ENCODE measurements at places on chromosomes 16 and 17.
A peak's percentile ranks its signal among the peaks of the same experiment; 100 is the strongest.

- DNase-seq = peak; percentile 81
These were observed 806 bp upstream of the CYB561 start for GRCh38 chr17:63446753-63447470.

- no peak for DNase-seq
These were observed 6.8 kb downstream of the ZNF750 start for GRCh38 chr17:82832881-82833475.

GRCh38 chr16:25827709-25828108 is 135.9 kb downstream of the HS3ST4 start:
- DNase-seq = no peak

GRCh38 chr17:68320943-68321555 is 29.8 kb downstream of the ARSG start:
- no peak for DNase-seq

- no peak for DNase-seq
These were observed 27.0 kb downstream of the RSL1D1 start for GRCh38 chr16:11824362-11824761.

GRCh38 chr17:9549215-9549614 is 26.4 kb downstream of the STX8 start:
- no peak for DNase-seq

- DNase-seq = no peak
These were observed 44.5 kb upstream of the TOX3 start for GRCh38 chr16:52591471-52591870.

DNA sequence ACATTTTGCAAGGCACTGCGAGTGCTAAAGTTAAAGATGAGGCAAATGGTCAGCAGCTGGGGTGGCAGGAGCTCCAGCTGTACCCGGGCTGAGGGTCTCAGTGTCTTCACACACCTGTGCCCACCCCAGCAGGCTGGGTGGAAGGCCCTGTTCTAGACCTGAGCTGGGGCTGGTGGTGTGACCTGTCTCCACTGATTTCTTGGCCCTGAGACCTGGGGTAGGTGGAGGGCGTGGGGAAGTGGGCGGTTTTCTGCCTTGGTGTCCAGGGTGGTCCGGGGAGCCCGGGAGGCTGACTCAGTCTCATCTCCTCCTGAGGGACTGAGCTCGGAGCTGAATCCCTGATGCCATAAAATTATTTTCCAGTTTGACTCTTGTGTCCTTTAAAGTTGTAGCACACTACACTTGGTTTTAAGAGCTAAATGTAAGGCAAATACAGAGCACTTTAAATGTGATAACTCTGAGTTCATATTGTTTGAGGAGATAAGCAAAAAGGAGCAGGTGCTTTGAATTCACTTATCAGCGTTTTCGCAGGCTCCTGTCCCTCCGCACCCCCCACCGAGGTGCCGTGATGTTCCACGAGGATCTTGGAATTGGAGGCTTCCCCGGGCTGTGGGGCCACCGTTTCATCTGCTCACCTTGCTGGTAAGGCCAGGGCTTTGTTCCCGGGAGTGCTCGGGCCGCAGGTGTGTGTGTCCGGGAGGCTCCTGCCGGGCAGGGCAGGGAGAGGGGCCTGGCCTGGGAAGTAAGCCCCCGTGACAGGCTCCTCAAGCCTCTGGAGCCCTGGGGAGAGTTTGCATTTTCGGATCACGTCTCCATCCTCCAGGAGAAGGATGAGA is 117.0 kb downstream of the AATF start:
- DNase-seq = no peak

DNA sequence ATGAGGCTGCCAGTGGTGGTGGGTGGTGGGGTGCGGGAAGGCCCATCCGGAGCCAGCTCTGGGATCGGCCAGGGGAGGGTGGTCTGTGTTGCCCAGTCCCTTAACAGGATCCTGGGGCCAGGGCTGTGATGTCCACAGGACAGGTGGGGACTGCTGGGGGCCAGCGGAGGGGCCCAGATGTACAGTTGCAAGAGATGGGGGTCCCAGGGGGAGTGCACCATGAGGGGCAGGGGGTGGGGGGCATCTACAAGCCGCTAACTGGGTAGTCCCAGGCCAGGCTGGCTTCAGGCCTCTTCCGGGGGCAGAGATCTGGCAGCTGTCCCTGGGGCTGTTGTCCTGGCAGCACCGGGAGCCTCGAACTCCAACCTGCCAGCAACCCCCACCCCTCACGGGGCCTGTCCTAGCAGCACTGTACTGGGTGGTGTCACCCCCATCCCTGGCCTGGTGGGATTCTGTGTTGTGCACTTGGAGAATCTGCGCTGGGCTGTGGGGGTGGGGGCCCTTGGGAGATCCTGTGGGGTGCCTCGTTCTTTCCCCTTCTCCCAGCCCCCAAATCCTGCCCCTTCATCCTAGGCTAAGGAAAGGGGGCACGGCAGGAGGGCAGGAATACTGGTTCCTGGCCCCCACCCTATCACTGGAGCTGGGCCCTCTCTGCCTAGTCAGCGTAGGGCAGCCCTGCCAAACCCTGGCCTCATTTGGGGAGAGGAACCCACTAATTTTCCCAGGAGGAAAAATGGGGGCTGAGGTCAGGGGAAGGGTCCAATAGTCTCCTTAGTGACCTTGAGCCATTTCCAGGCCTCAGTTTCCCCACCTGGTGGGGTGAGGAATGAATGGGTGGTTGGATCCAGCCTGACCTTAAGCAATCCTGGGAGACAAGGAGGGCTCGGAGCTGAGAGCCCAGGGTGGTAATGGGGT is 1.4 kb downstream of the MTSS2 start:
- DNase-seq = no peak

GRCh38 chr16:77211880-77212740 is 12.9 kb downstream of the SYCE1L start:
- DNase-seq = peak; percentile 91

- DNase-seq = no peak
These were observed 173.6 kb downstream of the PRKCA start for GRCh38 chr17:66476014-66476413.

GRCh38 chr16:66166490-66166889 is 200.0 kb upstream of the CDH5 start:
- no peak for DNase-seq

GRCh38 chr17:71870546-71870862 is 250.3 kb upstream of the SOX9 start:
- peak; percentile 85 for DNase-seq

GRCh38 chr17:61245706-61246135 is 153.9 kb upstream of the TBX2 start:
- DNase-seq = no peak

GRCh38 chr16:46612121-46612520 is 9.1 kb downstream of the SHCBP1 start:
- no peak for DNase-seq

- no peak for DNase-seq
These were observed 43.2 kb upstream of the FOXJ1 start for GRCh38 chr17:76184290-76184689.

DNA sequence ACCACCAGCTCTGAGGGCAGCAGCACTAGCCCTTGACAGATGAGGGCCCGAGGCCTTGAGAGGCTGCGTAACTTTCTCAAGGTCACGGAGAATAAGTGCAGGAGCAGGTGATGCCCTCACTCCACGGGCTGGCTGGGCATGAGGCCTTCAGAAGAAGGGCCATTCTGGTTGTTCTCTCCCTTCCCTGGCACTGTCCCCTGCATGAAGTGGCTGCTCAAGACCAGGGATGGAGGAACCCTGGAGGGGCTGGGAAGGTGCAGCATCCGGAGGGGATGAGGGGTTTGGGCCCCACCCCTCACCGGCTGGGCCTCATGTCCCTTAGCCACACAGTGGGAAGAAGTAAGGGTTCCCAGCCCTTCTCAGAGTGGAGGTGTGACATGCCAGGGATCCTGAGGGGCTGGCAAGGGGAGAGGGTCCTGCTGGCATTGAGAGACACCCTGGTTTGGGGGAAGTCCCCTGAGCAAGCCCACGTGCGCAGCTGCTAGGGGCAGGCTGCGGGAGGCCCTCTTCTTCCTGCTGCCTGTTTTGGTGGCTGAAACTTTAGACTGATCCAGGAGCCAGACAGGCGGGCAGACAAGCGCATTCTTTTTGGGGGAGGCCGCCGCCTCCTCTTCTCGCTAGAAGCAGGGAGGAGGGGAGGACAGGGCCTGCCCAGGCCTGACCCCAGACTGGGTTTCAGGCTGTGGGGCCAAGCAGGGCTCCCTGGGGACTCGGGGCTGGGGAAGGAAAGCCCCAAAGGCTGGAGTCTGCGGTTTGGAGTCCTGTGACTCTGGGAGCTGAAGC is 74.0 kb downstream of the N4BP1 start:
- no peak for DNase-seq

DNA sequence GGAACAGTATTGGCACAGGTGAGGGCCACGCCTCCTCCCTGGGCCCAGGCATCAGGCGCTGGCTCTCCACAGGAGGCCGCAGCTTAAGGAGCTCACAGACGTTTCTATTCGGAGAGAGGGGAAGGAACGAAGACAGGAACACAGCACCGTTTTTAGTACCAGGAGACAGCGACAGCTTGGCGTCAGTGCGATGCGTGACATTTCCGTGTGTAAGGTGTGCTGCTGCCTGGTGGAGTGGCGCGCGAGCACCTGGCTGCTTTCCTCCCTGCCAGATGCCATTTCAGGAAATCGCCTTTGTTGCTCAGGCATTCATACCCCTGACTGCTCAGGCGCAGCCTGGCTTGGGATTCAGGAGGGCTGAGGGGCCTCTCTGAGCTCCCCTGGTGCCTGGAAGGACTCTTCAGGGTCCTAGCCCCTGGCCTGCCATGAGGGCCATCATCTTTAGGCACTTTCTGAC is 367.5 kb downstream of the CPPED1 start:
- peak; percentile 44 for DNase-seq

GRCh38 chr16:63943566-63943965 is 1178.3 kb downstream of the CDH11 start:
- DNase-seq = no peak

- DNase-seq = no peak
These were observed 5.1 kb downstream of the FANCA start for GRCh38 chr16:89811321-89811720.

DNA sequence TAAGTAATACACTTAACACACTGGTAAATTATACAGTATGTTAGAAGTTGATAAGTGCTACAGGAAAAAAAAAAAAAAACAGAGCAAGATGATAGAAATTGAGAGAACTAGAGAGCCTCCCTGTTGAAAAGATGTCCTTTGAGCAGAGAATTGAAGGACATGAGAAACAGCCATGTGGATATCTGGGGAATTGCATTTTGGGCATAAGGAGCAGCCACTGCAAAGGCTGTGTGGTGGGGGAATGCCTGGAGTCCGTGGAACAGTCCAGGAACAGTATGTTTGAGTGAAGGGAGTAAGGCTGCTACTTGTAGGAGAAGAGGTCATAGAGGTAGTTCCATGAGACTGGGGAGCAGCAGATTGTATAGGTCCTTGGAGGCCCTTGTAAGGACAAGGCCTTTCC is 178.4 kb downstream of the FTO start:
- DNase-seq = no peak

- no peak for DNase-seq
These were observed 13.0 kb downstream of the CAMKK1 start for GRCh38 chr17:3879591-3880417.

DNA sequence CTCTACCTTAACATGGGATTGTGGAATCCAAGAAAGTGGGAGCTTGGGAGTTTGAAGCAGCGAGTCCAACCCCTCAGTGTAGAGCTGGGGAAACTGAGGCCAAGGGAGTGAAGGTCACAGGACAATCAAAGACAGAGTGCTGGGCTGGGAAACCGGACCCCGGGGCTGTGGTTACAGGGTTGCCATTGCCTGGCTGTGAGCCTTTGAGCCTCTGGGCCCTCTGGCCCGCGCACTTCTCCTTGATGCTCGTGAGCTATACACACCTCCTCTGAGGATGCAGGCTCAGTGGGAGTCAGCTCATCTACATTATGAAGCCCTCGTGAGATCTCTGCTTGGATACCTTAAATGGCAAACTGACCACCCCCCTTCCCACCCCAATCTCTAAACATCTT is 2.1 kb downstream of the ABCC3 start:
- no peak for DNase-seq

GRCh38 chr17:77451245-77451893 is 310.6 kb downstream of the SEC14L1 start:
- peak; percentile 74 for DNase-seq

GRCh38 chr16:79740252-79740651 is 139.7 kb upstream of the MAF start:
- no peak for DNase-seq

DNA sequence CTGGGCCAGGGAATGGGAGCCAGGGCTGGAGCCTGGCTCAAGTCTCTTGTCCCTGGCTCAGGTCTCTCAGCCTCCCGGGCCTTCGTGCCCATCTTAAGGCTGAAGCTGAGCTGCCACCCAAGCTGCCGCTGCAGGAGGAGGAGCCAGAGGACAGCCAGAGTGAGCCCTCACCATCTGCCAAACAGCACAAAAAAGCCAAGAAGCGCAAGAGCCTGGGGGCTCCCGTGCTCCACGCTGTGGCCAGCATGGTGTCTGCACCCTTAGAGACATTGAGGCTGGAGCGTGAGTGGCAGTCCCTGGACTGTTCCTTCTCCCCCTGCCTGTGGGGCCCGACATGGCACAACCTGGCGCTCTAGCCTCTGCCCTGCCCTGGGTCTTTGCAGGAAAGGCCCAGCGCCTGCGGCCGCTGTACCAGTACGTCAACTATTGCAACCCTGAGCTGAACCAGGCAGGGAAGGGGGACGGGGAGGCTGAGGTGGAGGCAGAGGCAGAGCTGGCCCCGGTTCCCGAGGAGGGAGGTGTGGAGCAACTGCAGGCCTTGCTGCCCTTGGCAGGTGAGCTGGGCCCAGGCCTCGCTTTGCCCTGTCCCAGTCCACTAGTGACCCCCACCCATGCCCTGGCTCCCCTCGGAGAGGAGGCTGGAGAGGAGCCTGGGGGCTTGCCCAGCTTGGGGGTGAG is 1.3 kb downstream of the C16orf86 start:
- DNase-seq = peak; percentile 90

GRCh38 chr17:27904534-27905446 is 11.6 kb upstream of the LYRM9 start:
- DNase-seq = no peak

GRCh38 chr16:57352636-57353047 is 5.9 kb upstream of the CCL22 start:
- DNase-seq = no peak

GRCh38 chr16:8806272-8806983 is 8.8 kb downstream of the PMM2 start:
- DNase-seq = no peak

- DNase-seq = no peak
These were observed 45.8 kb upstream of the ATF7IP2 start for GRCh38 chr16:10339777-10340732.

- no peak for DNase-seq
These were observed 53.3 kb upstream of the KCNJ16 start for GRCh38 chr17:70021726-70022125.

GRCh38 chr16:89116341-89117226 is 22.9 kb downstream of the ACSF3 start:
- no peak for DNase-seq

DNA sequence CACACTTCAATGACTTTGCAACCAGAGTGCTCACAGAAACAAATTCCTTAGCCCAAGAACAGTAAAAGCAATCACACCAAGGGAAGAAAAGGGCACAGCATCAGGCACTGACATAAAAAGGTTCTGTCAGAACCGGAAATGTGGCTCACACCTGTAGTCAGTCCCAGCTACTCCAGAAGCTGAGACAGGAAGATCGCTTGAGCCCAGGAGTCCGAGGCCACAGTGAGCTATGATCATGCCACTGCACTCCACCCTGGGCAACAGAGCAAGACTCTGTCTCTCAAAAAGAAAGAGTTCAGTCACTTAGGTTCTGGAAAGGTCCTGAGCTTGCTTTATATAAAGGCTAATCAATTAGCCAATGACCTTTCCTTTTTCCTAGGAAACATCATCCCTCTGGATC is 22.7 kb downstream of the YWHAE start:
- DNase-seq = no peak
